A673 (cell line): ENCODE measurements at places on chromosomes 16 and 17. TPM values are rescaled to one million over a fixed set of nuclear protein-coding genes. Genes with fewer than 3 reads are reported as not detected.

DNA sequence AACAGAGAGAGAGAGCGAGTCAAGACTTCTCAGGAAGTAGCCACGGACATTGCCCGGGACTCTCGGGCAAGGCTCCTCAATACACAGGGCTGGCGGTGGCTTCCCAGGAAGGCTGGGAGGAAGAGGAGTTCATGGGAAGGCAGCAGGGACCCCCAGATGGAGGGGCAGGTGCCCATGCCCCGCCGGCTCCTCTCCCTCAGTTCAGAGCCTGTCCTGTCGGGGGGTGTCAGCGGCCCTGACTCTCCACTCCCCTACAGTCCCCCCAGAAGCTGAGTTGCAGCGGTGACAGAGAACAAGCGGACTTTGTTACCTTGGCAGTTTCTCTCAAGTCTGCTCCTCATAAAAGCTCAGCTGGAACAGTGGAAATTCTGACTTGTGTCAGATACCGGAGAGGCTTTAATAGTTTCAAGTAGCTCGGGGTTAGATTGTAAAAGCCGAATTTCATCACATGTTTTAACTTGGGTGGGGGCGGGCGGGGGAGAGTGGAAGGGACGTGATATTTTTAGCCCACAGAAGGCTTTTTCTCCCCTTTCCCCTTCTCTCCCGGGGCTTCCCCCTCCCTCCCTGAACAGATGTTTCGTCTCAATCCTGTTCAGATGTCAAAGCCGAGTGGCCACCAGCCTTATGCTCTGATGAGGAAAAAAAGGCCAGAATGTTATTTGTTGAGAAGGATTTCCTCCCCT is 65.2 kb downstream of the NKD1 start:
- no peaks in the 10 kb centered on the region for H3K27me3 ChIP-seq
- no peaks in the 10 kb centered on the region for H3K4me1 ChIP-seq
- H3K4me3 ChIP-seq, result no peak overlapping the region
- no peak for DNase-seq
- H3K36me3 ChIP-seq, result no peaks in the 10 kb centered on the region
- H3K27ac ChIP-seq, result no peak overlapping the region

DNA sequence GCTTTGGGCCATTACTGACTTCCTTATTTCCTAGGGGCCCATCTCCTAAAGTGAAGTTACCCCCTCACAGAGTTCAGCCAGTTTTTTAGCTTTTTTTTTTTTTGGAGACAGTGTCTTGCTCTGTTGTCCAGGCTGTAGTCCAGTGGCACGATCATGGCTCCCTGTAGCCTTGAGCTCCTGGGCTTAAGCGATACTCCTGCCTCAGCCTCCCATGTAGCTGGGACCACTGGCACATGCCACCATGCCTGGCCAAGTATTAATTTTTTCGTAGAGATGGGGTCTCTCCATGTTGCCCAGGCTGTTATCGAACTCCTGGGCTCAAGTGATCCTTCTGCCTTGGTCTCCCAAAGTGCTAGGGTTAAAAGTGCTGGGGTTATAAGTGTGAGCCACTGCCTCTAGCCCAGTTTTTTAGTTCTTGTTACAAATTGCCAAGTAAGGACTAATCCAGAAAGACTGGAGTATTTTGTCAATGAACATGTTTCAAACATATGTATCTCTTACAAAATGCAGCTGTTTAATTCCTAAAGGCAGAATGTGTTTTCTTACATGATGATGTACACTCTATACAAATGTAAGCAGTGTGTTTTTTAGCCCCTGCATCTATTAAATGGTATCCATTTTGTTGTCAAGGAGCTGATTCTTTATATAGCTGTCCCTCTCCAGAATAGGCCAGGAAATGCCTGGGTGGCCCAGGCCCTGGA is 49.1 kb upstream of the IL34 start:
- H3K27ac ChIP-seq, result no peak overlapping the region
- no peak for DNase-seq
- H3K36me3 ChIP-seq, result no peaks in the 10 kb centered on the region
- no peaks in the 10 kb centered on the region for H3K4me1 ChIP-seq

- peaks cover 29% of the 10 kb centered on the region for H3K36me3 ChIP-seq
- no peaks in the 10 kb centered on the region for H3K27me3 ChIP-seq
- no peak overlapping the region for H3K27ac ChIP-seq
- no peak overlapping the region for H3K4me3 ChIP-seq
- H3K4me1 ChIP-seq, result no peaks in the 10 kb centered on the region
- peak; percentile 67 for DNase-seq
Measured at GRCh38 chr16:2178321-2179106, 17.9 kb downstream of the CASKIN1 start.

HOXB2 gene
- 34.5 and 37.8 TPM in 2 replicates for total RNA-seq

GRCh38 chr17:37490638-37491614 is 1.2 kb downstream of the DUSP14 start:
- H3K4me1 ChIP-seq, result peaks cover 13% of the 10 kb centered on the region
- H3K4me3 ChIP-seq, result peak overlapping the region; percentile 65
- H3K27ac ChIP-seq, result peak overlapping the region; percentile 37
- H3K27me3 ChIP-seq, result no peaks in the 10 kb centered on the region

CHST4 gene
- not detected in 2 replicates for total RNA-seq

NUP93 gene
- 153 and 155 TPM in 2 replicates for total RNA-seq

KCNG4 gene
- total RNA-seq, result not detected in 2 replicates

IRX6 gene
- 0.09 TPM in 1 of 2 replicates, not detected in the other for total RNA-seq

DNA sequence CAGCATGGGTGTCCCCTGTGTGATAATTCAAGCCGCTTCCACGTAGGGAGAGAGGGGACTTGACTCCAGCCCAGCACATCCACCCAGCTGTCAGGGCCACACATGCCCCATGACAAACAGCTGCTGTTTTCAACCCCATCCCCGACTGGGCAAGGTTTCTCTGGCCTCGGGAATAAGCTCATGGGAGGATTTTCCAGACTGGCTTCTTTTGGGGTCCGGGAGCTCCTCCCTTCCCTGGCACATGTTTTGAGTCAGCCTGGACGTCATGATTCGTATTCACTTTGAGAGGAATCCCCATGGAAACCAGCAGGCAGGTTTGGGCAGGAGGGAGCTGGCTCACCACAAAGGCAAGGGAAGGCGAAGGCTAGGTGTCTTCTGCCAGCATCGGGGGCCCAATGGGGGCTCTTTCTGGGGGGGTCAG is 156.4 kb downstream of the CMIP start:
- H3K4me3 ChIP-seq, result no peak overlapping the region
- no peaks in the 10 kb centered on the region for H3K4me1 ChIP-seq
- DNase-seq, result no peak
- H3K36me3 ChIP-seq, result no peaks in the 10 kb centered on the region

PPP1R27 gene
- not detected in 2 replicates for total RNA-seq

DNA sequence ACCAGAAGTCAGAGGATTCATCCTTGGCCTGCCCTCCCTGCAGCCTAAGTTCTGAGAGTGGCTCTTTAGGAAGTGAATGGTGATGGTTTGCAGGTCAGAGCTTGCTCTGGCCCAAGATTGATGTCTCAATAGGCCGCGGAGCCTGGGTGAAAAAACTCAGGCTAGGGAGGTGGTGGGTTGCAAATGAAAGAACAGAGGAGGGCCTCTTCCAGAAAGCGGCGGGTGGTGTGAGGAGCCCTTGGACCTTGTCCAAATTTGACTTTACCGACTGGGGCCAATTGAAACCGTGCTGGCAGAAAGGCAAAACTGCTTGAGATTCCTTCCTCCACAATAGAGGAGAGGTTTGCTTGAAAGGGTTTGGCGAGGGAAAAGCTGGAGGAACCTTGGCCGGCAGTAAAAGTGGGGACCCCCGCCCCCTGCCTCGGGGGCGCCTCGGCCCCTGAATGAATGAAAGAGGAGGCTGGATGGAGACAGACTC is 331.3 kb downstream of the SEC14L1 start:
- H3K4me1 ChIP-seq, result peaks cover 66% of the 10 kb centered on the region
- H3K27ac ChIP-seq, result peak overlapping the region; percentile 99
- no peaks in the 10 kb centered on the region for H3K36me3 ChIP-seq
- no peaks in the 10 kb centered on the region for H3K27me3 ChIP-seq

DNA sequence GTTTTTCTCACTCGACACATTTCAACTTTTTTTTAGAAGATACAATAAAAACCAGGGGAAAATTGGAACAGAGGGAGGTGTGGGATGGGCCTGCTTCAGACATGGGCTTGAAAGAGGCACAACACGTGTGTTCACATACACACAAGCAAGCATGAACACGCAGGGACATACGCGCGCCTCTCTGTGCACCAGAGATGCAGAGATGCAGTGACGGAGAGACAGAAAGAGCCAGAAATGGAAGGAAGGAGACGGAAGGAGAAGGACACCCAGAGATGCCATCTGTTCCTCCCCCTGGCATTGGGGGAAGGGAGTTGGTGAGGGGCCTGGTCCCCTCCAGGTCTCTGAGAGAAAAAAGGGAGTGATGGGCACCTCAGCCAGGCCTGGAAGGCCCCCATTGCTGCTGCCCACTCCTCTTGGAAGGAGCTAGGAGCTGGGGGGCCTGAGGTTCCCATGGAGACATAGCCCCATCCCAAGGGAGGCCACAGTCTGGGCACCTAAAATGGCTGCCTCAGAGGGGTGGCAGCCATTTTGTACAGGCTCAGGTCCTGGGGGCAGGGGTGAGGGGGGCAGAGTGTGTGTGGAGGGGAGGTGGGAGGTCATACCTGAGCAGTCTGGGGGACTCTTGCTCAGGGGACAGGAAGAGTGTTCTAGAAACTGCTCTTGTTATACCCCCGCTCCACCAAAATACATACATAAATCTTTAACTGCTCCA is 3.8 kb upstream of the NEUROD2 start:
- no peak overlapping the region for H3K27ac ChIP-seq
- no peak for DNase-seq
- no peaks in the 10 kb centered on the region for H3K4me1 ChIP-seq

CPPED1 gene
- 0.87 and 0.90 TPM in 2 replicates for total RNA-seq
